Mucosa of gallbladder (tissue), 1 donor: ENCODE measurements at places on chromosomes 12 and 14.

DNA sequence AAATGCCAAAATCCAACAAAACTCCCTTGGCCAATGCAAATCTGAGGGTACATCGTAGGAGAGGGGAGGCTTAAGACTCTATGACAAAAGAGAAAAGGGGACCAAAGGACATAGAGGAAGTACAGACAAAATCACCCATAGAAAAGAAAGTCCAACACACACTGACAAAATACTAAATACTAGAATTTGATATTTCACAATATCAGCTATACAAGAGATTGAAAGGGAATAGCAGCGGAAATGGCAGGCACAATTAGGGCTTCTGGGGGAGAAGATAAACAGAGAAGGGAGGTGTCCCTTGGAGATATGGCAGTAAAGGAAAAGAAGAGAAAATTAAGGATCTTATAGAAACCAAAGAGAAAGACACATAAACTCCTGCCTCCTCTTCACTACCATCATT, 29.0 kb downstream of the ATP2B1 start:
- DNase-seq, result no peak

DNA sequence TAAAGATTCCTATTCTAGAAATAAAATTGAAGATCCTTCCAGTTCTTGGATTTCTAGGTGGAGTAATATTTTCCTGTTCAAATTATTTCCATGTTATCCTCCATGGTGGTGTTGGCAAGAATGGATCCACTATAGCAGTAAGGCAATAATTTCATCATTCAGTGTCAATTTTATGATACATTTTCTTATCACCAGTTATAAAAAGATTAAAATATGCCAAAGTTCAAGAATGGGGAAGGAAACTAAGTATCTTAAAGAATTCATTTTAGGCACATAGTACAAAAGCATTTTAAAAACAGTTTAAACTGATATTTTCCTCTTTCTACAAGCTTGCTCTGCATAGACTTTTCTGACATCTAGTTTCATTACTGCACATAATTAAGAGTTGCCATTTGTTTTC, 19.1 kb downstream of the SYCP3 start:
- DNase-seq, result no peak

- DNase-seq, result no peak
Observed at GRCh38 chr12:48601013-48601756, 31.3 kb upstream of the LALBA start.

DNA sequence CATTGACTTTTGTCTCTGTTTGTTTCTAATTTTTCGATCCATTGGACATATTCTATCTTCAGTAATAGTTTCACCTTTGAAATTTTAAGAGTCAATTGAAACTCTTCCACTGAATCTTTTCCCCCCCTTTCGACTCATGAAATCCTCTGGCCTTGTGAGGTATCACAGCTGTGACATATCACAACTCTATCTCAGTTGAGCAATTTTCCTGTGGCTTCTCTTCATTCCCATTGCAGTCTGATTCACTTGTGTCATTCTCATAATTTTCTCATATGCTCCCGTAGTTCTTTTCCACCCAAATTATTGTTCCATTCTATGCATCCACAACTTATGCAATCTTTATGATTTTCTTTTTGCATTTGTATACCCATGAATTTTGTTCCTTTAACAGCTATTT, 261.6 kb downstream of the DACT1 start:
- DNase-seq, result no peak

DNA sequence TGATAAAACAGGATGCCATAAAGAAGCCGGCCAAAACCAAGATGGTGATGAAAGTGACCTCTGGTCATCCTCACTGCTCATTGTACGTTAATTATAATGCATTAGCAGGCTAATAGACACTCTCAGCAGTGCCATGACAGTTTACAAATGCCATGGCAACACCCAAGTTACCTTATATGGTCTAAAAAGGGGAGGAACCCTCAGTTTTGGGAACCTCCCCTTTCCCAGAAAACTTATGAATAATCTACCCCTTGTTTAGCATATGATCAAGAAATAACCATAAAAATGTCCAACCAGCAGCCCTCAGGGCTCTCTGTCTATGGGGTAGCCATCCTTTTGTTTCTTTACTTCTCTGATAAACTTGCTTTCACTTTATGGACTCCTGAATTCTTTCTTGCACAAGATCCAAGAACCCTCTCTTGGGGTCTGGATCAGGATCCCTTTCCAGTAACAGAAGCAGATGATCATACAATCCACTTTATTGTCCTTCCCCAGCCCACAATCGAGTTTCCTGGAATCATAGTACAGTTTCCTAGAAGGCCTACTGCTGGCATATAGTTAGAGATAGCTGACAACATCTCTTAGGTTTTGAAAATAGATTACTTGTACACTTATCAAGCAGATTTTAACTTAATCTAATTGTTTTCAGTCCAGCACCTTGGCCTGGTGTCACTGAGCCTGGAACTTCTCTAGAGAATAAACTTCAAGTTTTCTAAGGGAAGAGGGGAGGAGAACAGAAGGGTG, 266.7 kb upstream of the HMGA2 start:
- no peak for DNase-seq
